ENCODE measurements at places on chromosomes 3 and 15.

DNA sequence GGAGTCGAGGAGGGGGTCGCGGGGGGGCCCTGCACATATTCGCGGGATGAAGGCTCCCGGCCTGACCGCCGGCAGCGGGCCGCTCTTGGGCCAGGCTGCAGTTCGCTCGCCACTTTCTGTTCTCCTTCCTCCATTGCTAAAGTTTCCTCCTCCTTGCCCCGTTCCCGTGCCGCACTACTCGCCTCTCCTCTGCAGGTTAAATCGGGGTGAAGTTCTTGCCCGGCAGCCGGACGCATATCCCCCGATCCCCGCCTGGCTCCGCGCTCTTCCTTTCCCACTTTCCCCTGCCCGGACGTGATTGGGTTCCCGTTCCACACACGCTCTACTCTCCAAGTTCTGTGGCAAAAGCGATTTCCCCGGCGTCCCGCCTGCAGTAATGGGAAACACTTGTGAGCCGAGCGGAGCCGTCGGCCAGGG, 556 bp downstream of the CRYBG3 start:
- ATAC-seq = peak; percentile 69

DNA sequence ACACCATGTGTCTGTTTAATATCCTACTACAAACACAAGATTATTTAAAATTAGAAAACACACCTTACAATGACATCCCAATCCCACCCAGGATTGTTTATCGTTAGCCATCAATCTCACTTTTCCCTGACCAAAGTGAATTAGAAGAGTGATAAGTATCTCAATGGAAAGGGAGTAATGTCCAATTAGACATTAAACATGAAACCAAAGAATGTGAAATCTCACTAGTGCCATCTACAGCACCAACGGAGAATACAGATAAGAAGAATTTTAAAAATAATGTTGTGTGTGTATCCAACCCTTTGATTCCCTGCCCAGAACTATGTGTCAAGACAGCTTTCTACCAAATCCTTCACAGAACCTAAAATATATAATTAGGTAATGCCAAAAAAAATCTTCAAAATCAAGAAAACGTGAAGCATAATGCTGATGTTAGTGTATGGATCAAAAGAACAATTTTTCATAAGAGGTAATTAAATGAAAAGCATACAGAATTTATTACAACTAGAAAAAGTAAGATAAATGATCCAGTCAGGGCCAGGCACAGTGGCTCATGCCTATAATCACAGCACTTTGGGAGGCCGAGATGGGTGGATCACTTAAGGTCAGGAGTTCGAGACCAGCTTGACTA, 64.2 kb downstream of the SCAPER start:
- peak; percentile 80 for ATAC-seq

- ATAC-seq = no peak
Observed at GRCh38 chr3:23519314-23520208, 286.2 kb upstream of the UBE2E1 start.

- peak; percentile 17 for ATAC-seq
Observed at GRCh38 chr3:129560269-129560787, 17.4 kb downstream of the H1-8 start.

GRCh38 chr15:85031086-85031943, 49.7 kb downstream of the PDE8A start:
- peak; percentile 55 for ATAC-seq

DNA sequence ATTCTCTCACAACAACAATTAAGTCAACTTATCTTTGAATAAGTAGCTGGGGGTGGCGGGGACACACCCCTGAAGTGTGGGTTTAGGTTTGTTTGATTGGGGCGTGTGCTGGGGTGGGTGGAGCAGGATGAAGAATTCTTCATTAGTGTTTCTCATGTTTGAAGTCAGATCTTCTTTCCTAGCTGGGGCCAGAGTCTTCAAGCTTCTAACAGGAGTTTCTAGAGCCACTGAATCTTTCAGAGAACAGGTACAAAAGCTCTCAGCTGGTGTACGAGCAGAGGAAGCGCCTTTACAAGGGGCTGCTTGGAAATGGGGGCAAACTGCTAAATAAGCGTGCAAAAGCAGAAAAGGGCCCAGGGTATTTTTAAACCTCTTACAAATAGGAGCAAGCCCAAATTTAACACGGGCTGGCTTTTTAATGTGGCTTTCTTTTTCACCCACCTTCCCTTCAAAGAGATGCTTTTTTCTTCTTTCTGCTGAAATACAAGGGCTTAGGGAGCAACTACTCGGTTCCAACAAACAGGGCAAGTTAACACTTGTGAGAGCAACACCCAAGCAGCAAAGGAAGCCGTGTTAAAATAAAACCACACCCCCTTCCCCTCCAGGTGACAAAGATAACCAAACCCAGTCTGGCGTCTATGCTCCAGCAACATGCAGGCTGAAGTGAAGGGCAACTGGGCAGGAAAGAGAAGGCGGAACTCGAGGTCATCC, 86.9 kb upstream of the RASGRP1 start:
- ATAC-seq = no peak

DNA sequence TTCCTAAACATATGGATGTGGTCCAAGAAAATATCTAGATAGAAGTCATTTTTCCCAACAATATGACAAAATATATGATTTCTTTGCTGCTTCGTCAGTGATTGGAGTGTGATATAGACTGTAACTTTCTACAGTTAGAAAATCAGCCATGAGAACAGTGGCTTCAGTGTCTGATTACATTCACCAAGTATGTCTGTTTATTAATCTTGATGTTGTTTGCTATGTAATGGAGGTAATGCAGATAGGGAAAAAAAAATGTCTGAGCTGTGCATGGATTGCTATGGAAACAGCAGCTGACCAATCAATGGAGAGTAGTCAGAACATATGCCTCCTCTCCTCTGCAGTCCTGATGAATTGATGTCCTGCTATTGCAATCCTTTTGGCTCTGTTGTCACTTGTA, 72.3 kb upstream of the GAP43 start:
- peak; percentile 67 for ATAC-seq

- ATAC-seq = no peak
Observed at GRCh38 chr3:168611826-168612225, 516.1 kb upstream of the GOLIM4 start.

- peak; percentile 65 for ATAC-seq
Observed at GRCh38 chr15:90001062-90001682, at the start of gene ZNF710. Gene ZNF710, plus strand, starts transcription at chr15:90001324. Its CDS starts 65,814 bp downstream, at chr15:90067138.

- no peak for ATAC-seq
Observed at GRCh38 chr3:169992781-169993180, 26.2 kb downstream of the SEC62 start.

DNA sequence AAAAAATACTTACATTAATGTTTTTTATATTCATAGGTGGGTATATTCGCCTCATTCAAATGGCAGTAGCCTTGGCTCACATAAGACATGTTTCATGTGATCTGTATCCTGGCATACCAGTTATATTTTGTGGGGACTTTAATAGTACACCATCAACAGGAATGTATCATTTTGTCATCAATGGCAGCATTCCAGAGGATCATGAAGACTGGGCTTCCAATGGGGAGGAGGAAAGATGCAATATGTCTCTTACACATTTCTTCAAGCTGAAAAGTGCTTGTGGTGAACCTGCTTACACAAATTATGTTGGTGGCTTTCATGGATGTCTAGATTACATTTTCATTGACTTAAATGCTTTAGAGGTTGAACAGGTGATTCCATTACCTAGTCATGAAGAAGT, 3.5 kb downstream of the PDE12 start:
- no peak for ATAC-seq

DNA sequence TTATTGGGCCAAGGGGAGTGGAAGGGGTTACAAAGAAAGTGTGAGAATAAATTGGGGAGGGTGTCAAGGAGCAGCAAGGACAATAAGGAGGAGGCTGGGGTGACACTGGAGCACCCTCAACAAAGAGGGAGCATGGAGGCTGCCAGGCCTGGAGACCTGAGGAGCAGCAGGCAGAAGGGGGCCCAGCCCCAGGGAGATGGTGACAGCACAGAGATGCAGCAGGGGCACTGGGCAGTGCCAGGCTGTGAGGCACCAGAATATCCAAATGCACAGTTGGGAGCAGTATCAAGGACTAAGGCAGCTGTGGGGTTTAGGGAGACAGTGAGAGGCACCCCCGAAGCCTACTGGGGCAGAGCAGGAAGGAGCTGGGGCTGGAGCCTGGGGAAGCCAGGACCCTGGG, 19.4 kb upstream of the ALAS1 start:
- no peak for ATAC-seq

- peak; percentile 35 for ATAC-seq
Observed at GRCh38 chr3:10017636-10018292, 8.5 kb upstream of the FANCD2 start.

GRCh38 chr3:16370872-16371740, 106.1 kb downstream of the OXNAD1 start:
- no peak for ATAC-seq

- ATAC-seq = no peak
Observed at GRCh38 chr3:12961007-12961696, 112.1 kb downstream of the IQSEC1 start.

DNA sequence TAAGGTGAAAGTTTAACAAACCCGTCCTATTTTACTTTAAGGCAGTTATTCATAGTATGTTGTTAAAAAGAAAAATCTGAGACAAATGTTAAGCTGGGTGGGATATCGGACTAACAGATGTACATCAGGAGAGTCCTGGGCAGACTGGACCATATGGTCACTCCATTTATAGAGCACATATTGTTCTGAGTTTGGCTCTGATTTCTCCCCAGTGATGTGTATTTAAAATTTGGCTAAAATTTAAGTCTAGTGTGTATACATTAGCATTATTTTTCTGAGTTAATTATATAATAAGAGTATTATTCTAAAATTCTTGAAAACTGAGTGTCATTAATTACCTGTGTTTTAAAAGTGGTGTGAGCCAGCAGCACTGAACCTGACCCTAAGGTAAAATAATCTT, 6.1 kb downstream of the GMPS start:
- ATAC-seq = no peak

DNA sequence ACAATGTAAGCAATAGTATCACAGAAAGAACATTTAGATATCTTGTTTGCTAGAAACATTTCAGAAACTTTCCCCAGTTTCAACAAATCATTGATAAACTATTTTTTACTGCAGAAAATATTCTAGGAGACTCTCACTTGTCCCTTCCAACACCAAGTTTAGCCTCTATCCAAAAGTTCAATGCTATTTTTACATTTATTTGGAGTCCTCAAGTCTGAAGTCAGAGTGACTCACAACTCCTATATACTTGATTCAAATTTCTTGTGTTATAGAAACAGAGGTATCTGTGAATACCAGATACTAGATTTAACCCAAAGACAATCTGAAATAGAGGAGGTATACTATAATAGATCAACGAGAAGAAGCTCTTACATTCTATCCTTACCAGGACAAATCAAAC, 49.6 kb downstream of the RFX7 start:
- ATAC-seq = no peak

- no peak for ATAC-seq
Observed at GRCh38 chr3:139687431-139687830, 9.7 kb upstream of the NMNAT3 start.

DNA sequence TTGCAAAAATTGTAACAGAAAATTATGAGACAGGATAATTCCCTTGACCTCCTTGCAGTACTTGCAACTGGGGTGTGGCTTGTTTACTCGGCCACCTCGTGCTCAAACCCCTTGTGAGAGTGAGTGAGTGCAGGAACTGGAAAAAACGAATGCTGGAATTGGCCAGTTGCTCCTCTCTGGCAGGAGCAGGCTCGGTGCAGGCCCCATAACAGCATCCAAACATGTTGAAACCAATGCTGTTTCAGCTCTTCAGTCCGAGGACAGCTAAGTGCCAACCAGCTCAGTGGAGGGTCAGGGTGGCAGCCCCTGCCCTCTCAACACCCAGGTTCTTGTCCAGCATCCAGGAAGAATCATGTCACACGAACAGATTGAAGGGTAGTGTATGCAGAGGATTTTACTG, 36.9 kb downstream of the METTL6 start:
- ATAC-seq = no peak

DNA sequence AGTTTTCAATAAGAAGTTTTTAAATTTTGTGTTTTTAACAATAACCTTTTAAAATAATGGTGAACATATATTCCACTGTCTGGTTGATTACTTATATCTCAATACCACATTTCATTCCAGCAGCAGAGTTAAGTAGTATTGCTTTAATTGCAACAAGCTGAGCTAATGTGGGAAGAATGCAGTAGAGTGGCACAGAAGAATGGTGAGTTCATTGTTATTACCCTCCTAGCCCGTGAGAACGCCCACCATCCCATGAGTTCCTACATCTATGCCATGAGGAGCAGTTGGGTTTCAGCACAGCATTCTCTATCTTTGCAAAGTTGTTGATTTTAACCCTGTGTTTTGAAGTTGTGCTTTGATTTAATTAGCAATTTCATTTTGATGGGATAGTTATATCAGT, 17.8 kb upstream of the NR2E3 start:
- ATAC-seq = peak; percentile 80

DNA sequence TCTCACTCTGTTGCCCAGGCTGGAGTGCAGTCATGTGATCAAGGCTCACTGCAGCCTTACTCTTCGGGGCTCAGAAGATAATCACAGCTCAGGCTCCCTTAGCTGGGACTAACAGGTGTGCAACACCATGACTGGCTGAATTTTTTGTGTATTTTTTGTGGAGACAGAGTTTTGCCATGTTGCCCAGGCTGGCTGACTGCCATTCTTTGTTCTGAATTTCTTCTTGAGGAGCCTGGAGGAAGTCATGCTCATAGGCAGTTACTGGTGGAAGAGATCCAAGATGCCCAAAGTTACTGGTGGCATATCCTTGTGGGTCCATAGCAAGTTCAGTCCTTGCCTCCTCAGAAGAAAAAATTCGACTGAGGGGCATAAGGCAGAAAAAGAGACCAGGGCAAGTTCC, 16.6 kb upstream of the UBP1 start:
- no peak for ATAC-seq

GRCh38 chr3:65060904-65061303, 373.1 kb upstream of the ADAMTS9 start:
- no peak for ATAC-seq

DNA sequence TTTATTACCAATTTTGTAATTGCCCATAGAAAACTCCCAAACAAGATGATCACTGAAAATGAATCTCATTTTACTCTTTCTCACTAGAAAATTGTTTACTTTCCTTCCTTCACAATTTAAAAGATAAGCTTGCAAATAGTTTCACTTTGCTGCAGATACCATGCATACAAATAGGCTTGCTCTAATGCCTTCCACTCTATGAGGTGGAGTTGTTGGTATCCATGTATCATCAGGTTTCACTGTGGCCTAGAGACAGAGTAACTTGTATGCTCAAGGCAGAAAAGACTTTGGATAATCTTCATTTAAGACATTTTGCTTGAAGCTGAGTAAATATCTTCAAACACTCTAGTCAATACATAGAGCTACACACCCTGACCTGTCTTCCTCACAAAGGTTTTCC, 60.8 kb downstream of the RYK start:
- ATAC-seq = no peak

- ATAC-seq = no peak
Observed at GRCh38 chr3:127307112-127307835, 19.4 kb upstream of the PRR20G start.

GRCh38 chr3:14716591-14716990, 41.6 kb downstream of the C3orf20 start:
- no peak for ATAC-seq

Data from SK-N-SH treated with all-trans-retinoic acid at 6 μM for 48 hours (cell line).